ENCODE measurements at places on chromosomes 2 and 18.

GRCh38 chr2:153487448-153487847 is 8.9 kb upstream of the RPRM start:
- no peak for DNase-seq

DNA sequence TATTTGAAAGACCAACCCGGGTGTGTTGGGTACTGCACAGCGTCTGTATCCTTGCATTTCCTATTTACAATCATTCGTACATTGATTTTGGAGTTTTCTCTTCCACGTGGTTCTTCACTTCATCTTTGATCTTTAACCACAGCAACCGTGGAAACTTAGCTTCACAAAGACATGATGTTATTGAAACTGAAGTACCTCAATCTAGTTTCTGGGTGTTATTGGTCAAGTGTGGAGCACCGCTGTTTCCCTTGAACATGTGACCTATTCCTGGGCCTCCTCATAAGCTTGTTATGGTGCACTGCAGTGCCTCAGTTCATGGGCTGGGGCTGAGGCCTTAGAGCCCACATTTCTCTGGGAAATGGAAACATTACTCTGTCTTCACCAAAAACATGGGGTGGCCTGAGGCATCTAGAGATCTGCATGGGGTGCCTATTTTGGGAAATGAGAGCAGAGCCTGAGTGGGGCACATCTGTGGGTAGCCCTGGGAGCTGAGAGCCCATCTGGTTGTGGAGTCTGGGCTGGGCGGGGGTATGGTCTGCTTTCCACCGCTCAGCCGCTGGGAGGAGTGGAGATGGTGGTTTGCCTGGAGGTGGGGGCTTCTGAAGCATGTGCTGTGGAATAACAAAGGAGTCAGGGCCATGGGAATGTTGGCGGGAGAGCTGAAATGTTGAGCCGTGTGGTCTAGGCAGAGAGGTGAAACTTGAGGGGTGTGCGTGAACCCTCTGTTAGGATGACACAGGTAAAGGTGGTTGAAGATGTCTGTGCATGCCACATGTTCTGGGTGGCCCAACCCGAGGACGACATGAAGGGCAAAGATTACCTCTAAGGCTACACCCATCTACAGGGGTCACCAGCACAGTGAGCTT is 37.4 kb downstream of the ZNF236 start:
- DNase-seq, result no peak

GRCh38 chr2:224209555-224210285 is 170.6 kb upstream of the SERPINE2 start:
- DNase-seq, result no peak

GRCh38 chr18:24791751-24792545 is 331.5 kb downstream of the HRH4 start:
- DNase-seq, result no peak

GRCh38 chr2:30257266-30258214 is 26.2 kb downstream of the LBH start:
- no peak for DNase-seq

DNA sequence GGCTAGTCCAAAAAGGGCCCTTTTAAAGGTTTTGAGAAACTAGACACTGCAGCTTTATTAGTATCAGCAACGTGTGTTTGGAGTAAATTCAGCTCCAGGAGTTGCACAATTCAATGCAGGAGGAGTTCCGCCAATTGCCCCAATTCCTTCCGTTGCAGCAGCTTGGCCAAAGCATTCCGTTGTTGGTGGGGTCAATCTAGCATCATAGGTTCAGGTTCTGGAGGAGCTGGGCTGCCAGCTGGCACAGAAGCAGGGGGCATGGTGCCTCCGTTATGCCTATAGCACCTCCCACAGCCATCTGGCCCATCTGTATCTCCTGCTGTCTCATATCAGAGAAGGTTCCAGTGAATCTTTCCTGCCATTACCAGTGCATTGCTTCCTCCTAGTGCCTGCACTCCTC is 55.4 kb downstream of the REL start:
- no peak for DNase-seq

DNA sequence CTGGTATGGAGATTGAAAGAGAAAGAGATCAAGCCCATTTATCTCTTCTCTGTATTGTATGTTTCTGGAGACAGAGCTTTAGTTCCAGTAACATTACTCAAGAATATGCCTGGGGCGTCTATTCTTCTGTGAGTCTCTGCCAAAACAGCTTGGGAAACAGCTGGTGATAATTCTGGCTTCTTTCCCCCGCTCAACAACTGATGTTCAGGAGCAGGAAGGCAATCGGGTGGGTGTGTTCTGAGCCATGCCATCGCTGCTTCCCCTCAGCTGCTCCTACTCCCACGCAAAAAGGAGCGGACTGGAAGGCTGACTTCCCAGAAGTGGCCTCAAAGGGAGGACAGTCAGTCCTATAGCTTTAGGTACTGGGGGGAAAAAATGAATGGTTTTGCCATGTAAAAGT is 695.1 kb downstream of the PLCL1 start:
- DNase-seq, result peak; percentile 26

GRCh38 chr2:227344231-227344630 is 19.2 kb downstream of the MFF start:
- no peak for DNase-seq

- no peak for DNase-seq
Measured at GRCh38 chr2:165745916-165746315, 48.1 kb downstream of the GALNT3 start.

DNA sequence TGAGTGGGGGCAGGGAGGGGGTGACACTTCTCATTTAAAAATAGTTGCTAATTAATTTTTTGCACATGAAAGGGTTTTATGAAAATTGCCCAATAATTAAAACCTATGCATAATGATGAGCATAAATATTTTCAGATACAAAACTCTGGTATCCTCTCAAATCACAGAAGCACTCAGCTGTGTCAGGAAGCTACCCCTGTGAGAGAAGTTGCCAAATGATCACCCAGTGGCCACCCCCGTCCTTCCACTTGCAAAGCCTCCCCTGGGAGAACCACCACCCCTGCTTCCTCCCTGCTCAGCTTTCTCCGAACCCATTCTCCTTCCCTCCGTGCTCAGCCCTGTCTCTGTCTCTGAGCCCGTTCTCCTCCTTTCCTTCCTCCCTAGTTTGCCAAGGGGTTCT is 400.2 kb upstream of the SALL3 start:
- no peak for DNase-seq

- peak; percentile 74 for DNase-seq
Measured at GRCh38 chr2:102355526-102356380, at the start of gene IL18R1. Gene IL18R1 (plus strand): TSS chr2:102355796. CDS start chr2:102362661, 6,865 bp downstream.

- DNase-seq, result no peak
Measured at GRCh38 chr2:143936538-143936847, 583.4 kb downstream of the ZEB2 start.

DNA sequence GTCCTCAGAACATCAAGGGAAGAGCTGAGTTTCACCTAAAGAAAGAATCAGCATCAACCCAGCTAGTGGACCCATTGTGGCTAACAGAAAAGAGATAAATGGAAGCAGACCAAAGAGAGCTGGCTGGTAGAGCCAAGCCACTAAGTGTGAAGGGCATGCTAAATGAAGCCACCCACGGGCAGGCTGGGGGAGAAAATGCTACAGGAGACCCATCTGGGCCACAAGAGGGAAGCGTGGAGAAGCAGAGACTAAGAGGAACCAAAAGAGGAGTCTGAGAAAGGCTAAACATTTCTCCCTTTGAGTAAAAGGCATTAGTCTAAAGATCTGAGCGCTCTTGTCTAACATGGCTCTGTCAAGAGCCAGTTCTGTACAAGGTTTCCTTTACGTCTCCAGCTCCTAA is 15.8 kb downstream of the CWC22 start:
- peak; percentile 25 for DNase-seq

GRCh38 chr2:40511661-40512213 is 59.8 kb upstream of the SLC8A1 start:
- DNase-seq, result peak; percentile 73

DNA sequence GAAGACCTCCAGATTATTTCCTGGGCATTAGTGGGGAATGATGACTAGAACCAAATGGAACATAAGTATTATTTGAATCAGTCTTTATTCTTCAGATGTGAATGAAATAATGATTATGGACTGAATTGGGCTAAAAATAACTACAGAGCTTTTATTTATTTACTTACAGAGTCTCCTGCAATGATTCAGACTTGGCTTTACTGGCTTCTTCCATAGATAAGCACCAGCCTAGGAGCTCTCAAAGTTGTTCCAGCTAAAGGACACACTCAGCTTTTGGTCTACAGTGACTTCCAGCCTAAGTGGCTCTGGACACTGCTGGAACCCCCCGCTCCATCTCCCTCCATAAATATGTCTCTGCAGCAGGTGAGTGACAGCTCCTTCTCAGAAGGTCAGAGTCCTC is 24.3 kb upstream of the ARHGAP25 start:
- peak; percentile 14 for DNase-seq

- DNase-seq, result no peak
Measured at GRCh38 chr2:37904993-37905392, 20.1 kb upstream of the RMDN2 start.

- DNase-seq, result no peak
Measured at GRCh38 chr2:241030333-241030680, 31.9 kb downstream of the SNED1 start.

GRCh38 chr2:134446383-134447017 is 192.6 kb downstream of the MGAT5 start:
- DNase-seq, result peak; percentile 50

GRCh38 chr2:237672731-237673129 is 45.3 kb downstream of the LRRFIP1 start:
- DNase-seq, result no peak

GRCh38 chr2:165952741-165953211 is 800 bp downstream of the TTC21B start:
- DNase-seq, result peak; percentile 21

GRCh38 chr2:113806217-113806913 is 49.9 kb upstream of the SLC35F5 start:
- peak; percentile 83 for DNase-seq

DNA sequence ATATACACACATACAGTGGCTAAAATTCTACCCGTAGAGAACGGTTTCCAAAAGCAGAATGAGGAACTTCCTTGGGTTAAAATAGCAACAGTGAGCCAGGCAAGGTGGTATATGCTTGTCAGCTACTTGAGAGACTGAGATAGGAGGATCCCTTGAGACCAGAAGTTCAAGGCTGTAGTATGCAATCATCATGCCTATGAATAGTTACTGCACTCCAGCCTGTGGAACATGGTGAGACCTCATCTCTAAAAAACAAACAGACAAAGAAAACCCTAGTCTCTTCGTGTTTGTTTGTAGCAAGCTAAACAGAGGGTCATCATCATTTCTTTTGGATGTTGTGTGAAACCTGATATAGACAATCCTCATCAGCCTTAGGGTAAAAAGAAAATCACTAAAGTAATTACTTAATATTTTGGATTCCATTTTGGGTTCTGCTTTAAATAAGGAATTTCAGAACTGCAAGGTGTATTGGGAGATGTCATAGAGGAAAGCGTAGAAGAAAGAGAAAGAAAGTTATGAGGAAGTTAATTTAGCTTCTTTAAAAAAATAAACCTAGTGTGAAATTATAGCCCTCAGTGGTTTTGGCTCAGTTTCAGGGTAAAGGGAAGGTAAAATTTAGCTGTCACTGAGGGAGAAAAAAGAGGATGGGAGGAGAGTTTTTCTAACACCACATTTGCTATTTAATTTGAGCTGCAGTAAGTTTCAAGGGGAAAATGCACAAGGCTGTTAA is 46.5 kb downstream of the PLEK start:
- no peak for DNase-seq

GRCh38 chr2:230797515-230798495 is 66.9 kb upstream of the ITM2C start:
- peak; percentile 44 for DNase-seq

GRCh38 chr18:61957801-61958516 is 65.2 kb upstream of the RNF152 start:
- DNase-seq, result peak; percentile 50

DNA sequence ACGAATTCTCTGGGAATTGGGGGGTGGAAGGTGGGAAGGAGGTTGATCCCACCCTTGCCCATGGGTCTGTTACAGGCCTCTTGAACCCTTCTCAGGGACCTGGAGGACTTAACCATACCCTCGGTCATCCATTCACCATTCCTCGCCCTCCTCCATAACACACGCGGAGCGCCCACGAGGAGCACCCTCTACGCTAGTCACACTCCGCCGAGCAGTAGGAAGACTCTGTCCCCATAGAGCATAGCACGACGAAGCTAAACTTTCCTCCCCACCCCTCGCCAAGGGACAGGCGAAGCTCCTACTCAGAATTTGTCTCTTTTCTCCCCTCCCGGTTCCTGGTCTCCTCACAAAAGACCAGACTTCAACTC is 611 bp upstream of the ITSN2 start:
- DNase-seq, result no peak

GRCh38 chr2:120771111-120771780 is 35.6 kb downstream of the GLI2 start:
- peak; percentile 97 for DNase-seq

DNA sequence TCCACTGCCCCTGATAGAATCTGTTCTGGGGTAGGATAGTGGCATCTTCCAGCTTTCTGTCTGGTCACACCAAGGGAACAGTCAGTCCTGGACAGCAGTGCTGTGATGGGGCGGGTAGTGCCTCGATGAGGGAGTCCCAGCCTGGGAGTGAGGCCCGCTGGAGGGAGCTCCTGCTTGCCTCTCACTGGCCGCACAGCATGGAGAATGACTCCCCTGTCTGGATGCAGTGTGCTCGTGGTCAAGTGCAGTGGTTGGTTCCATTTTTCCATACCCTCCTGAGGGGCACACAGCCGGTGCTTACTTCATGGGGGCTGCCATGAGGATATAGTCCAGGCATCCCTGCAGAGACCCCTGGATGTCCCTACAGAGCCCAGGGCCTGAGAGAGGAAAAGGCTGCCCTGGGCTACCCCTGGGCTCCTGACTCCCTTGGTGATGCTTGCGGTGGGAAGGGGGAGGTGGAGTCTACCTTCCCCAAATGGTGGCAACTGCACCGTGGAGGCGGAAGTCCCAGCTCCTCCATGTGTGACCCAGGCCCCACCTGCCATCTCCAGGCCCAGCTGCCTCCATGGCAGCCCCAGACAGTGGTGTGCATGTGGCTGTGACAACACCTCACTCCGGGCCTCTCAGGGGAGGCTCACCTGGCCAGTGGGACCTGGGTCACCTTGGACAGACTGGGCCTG is 212.5 kb downstream of the GLI2 start:
- DNase-seq, result no peak
